ENCODE measurements at places on chromosomes 3 and 15.
A peak's percentile ranks its signal among the peaks of the same experiment; 100 is the strongest.

DNA sequence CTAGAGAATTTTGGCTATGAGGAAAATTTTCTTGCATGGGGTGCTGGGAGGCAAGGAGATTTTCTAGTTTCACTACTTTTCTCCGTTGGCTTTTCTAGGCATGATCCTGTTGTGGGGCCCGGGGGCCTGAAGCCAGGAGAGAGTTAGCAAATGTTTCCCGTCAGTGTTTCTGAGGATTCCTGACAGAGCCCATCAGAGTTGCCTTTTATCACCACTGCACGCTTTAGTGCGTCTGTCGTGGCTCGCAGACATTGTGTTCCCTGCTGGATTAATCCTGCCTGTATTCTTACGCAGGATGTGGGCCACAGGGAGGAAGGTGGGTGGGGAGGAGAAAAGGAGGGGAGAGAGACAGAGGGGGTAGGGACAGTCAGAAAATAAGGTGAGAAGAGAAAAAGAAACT lies 18.1 kb upstream of the BOC start:
- no peak for DNase-seq
- H3K27me3 ChIP-seq = no peaks in the 10 kb centered on the region
- no peak overlapping the region for H3K4me3 ChIP-seq

DNA sequence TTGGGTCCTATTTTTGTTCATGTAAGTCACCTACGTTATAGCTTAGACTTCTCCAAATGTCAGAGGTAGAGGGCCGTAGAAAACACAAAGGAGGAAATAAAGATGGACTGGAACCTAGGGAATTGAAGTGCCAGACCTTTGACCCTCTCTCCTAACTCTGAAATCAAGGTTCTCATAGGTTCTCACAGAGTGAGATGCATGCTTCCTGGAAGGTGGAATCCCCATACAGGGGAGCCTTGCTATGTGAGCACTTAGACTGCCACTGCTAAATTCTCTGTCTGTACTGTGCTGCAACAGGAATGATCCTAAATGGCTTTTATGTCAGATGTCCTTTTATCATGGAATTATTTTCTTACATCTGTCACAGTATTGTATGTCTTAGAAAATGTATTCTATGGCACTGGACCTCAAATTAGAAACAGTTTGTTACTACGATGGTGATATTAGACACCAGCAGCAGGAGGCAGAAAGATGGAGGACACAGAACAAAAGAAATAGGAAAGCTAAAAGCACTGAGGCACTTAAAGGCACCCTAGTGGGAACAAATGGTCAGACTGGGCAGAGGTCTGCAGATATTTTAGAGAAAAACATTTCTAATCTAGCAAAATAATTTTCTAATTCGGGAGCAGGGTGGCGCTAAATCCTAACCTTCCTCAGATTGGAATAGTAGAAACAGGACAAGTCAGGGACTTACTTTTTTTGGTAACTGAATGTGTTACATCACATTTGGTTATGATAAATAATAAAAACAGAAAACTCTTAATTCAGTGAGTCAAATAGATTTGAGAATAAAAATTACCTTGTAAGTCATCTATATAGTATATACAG lies 60.2 kb upstream of the CDAN1 start:
- H3K27me3 ChIP-seq = no peaks in the 10 kb centered on the region
- no peak for DNase-seq
- H3K4me1 ChIP-seq = no peaks in the 10 kb centered on the region
- peaks cover 4% of the 10 kb centered on the region for H3K36me3 ChIP-seq

DNA sequence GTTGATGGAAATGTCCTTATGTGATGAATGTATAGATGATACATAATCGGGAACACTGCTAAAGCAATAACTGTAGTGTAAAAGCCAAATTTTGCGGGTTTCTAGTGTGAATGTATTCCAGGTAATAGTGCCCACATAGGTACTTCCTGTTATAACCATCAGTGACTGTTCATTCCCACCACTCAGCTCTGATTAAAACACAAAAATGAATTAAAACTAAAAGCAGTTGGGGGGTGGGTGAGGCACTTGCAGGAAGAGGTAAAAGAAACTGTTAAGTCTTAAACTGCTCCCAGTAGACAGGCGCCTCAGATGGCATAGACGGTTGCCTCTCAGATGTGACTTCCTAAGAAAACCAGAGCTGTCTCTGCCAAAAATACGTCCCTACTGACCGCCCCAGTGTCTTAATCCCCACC lies 893 bp upstream of the MTHFS start:
- H3K4me1 ChIP-seq = peaks cover 11% of the 10 kb centered on the region
- H3K27ac ChIP-seq = peak overlapping the region; percentile 68
- DNase-seq = no peak
- H3K4me3 ChIP-seq = peak overlapping the region; percentile 82

- no peak overlapping the region for H3K27ac ChIP-seq
- peaks cover 18% of the 10 kb centered on the region for H3K36me3 ChIP-seq
- no peaks in the 10 kb centered on the region for H3K27me3 ChIP-seq
- peaks cover 9% of the 10 kb centered on the region for H3K4me1 ChIP-seq
These were observed 3.9 kb downstream of the RIOX2 start for GRCh38 chr3:97968376-97968775.

DNA sequence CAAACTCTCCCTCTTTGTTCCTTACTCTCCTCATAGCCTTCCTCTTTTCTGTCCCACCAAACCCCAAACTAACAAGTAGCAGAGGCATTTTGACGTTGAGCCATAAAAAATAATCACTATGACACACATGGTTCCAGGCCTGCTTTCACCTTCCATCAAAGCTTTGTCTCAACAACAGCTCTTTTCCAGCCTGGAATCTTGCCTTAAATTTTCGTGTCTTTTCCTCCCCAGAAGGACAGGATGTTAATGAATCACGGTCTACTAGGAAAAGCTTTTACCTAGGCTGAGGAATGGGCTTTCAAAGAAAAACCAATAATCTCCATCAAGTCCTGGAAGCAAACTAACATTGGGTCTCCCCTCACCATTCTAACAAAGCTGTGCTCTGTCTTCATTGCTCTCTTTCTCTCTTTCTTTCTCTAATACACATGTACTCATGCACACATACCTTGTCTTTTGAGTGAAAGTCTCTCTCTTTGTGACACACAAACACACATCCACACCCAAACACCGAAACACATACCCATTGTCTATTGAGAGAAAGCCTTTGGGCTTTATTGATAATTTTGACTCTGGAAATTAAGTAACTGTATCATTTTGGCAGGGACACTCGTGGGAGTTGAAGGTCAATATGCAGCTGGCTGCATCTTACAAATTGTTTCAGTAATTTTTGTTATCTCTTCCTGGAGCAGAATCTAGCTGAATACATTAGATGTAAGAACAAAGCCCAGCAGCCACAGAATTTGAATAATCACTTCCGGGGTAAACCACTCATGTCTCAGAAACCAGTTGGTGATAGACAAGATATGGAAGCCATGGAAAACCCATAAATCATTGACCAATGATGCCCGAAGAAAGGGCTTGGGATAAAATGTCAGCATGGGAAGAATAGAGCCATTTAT lies 107.4 kb upstream of the SLC4A7 start:
- H3K27ac ChIP-seq = peak overlapping the region; percentile 41
- no peaks in the 10 kb centered on the region for H3K27me3 ChIP-seq
- no peak for DNase-seq
- peaks cover 19% of the 10 kb centered on the region for H3K4me1 ChIP-seq
- H3K4me3 ChIP-seq = no peak overlapping the region

- no peak for DNase-seq
- no peak overlapping the region for H3K4me3 ChIP-seq
- no peaks in the 10 kb centered on the region for H3K27me3 ChIP-seq
- no peak overlapping the region for H3K27ac ChIP-seq
- no peaks in the 10 kb centered on the region for H3K4me1 ChIP-seq
These were observed 59.1 kb downstream of the LRIG1 start for GRCh38 chr3:66441692-66442091.

DNA sequence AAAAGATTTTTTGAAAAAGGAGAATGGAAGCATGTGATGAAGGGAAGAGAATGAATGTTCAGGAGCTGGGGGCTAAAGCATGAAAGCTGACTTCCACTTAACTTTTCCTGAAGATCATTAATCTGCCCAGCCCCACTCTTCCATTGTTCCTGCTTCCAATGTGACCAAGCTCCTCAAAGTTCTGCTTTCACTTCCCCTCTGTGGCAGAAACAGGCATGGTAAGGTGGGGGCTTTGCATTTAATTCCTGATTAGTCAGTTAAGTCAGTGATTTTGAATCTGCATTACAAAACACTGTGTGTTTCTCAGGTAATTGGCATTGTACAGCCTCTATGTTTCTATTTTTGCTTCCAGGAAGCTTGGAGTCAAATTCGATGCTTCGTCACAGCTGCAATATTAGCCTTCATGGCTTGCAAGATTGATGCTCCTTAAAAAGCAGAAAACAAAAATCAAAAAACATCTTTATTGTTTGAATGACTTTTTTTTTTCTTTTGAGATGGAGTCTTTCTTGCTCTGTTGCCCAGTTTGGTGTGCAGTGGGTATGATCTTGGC lies 7.3 kb upstream of the TM6SF1 start:
- H3K4me3 ChIP-seq = no peak overlapping the region
- H3K4me1 ChIP-seq = no peaks in the 10 kb centered on the region
- no peaks in the 10 kb centered on the region for H3K36me3 ChIP-seq
- no peak overlapping the region for H3K27ac ChIP-seq

GRCh38 chr3:117234331-117234730 lies 524.8 kb downstream of the TUSC7 start:
- H3K4me3 ChIP-seq = no peak overlapping the region
- H3K27me3 ChIP-seq = no peaks in the 10 kb centered on the region
- no peak for DNase-seq
- no peaks in the 10 kb centered on the region for H3K36me3 ChIP-seq
- no peaks in the 10 kb centered on the region for H3K4me1 ChIP-seq

DNA sequence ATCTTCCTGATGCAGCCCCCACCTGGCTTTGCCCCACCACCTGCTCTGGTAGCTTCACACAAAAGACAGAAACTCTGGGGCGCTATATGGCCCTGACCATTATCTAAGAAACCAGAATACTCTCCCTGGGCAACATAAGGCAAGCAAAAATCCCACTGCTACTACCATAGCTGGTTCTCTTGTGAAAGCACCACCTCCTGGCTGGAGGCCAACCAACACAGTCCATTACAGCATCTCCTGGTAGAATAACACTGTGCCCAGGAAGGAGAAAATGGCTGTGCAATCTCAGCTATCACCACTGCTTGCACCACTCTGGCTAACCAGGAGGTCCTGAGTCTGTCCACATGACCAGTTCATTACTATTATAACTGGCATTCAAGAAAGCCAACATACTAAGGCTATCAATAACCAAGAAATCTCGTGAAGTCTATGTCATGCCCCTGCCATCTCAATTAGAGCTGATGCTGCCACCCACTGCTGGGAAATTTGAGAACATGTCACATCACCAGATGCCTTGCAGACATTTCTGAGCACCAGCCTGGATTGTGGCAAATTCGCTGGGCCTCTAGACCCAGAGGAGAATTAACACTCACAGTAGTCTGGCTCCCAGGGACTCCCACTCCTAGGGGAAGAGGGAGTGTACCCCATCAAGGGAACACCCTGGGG lies 1114.8 kb downstream of the ROBO2 start:
- H3K27me3 ChIP-seq = no peaks in the 10 kb centered on the region
- no peaks in the 10 kb centered on the region for H3K36me3 ChIP-seq
- no peak for DNase-seq

DNA sequence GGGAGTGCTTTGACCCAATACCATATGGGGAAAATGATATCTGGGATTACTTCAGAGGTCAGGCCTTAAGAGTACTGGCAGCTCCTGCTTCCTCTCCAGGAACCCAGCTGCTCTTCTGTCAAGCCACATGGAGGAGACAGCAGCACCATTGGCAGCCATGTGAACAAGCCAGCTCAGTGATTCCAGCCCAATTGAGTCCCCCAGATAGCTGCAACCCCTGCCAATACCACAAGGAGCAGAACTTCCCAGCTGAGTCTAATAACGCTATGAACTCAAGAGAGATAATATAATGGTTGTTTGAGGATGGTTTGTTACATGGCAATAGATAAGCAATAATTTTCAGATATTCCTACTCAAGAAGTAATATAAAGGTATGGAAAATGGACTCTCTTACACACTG lies 126.8 kb upstream of the CPNE4 start:
- H3K4me3 ChIP-seq = no peak overlapping the region
- no peaks in the 10 kb centered on the region for H3K36me3 ChIP-seq
- no peak for DNase-seq
- no peaks in the 10 kb centered on the region for H3K27me3 ChIP-seq
- H3K27ac ChIP-seq = no peak overlapping the region
- H3K4me1 ChIP-seq = no peaks in the 10 kb centered on the region

DNA sequence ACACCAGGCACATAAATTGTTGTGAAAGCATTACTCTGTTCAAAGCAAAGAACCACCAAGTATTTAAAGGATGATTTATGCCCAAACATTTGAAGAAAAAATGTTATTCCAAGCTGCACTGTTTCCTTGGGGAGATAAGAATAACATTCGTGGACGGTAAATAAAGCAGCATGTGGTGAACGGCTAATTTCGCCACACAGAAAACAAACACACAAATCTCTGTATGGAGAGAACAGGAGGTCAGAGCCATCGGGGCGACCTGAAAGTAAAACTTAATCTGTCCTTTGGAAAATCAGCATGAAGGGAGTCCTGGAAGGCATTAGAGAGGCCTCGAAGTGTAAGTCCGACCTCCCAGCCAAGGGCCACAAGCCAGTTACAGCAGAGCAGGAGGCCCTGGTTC lies 27.1 kb upstream of the GABRG3 start:
- H3K27ac ChIP-seq = no peak overlapping the region
- H3K4me1 ChIP-seq = no peaks in the 10 kb centered on the region
- H3K36me3 ChIP-seq = no peaks in the 10 kb centered on the region
- no peak overlapping the region for H3K4me3 ChIP-seq
- no peak for DNase-seq
- H3K27me3 ChIP-seq = no peaks in the 10 kb centered on the region

DNA sequence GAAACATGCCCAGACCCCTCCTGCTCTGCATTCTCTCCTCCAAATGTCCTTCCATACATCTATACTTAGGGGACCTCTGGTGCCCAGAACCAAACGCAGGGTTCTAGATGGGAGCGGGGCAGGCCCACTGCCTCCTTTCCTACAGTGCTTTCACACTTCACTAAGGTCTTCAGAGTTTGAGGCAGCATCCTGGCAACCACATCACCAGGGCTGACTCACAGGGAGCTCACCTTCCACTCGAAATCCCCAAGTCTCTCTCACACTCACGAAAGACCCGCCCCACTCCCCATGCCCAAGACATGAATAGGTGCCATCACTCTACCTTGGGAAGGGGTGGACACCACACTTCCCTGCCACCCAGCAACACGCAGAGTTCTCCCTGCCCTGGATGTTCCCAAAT lies 18.9 kb downstream of the HOMER2 start:
- no peaks in the 10 kb centered on the region for H3K4me1 ChIP-seq
- H3K27ac ChIP-seq = no peak overlapping the region
- peaks cover 2% of the 10 kb centered on the region for H3K27me3 ChIP-seq

GRCh38 chr15:35740761-35741160 lies 194.8 kb upstream of the DPH6 start:
- no peak for DNase-seq
- H3K36me3 ChIP-seq = no peaks in the 10 kb centered on the region
- H3K4me3 ChIP-seq = no peak overlapping the region
- no peaks in the 10 kb centered on the region for H3K4me1 ChIP-seq

All from T-cell (primary cell).